ENCODE measurements at places on chromosomes 7 and 10. TPM values are rescaled to one million over a fixed set of nuclear protein-coding genes. Genes with fewer than 3 reads are reported as not detected.

DNA sequence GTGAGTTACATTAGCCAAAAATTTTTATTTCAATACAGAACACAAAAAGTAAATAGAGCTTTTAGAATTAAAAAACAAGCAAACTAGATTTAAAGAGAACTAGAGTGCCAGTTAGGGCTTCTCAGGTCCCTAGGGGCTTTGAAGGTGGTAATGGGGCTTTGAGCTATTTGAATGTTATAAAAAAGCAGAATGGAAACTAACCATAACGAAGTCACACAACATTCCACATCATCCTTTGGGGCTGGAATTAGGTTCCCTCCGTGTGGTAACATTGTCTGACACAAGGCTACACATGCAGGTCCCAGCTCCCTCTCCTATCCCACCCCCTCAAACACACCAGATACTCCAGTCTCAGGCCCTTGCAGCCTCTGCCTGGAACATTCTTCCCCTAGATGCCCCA lies 15.3 kb downstream of the JAZF1 start:
- no peak overlapping the region for H3K27ac ChIP-seq
- no peaks in the 10 kb centered on the region for H3K36me3 ChIP-seq
- no peak for DNase-seq
- peaks cover 15% of the 10 kb centered on the region for H3K4me1 ChIP-seq

- H3K4me1 ChIP-seq, result no peaks in the 10 kb centered on the region
- H3K27ac ChIP-seq, result no peak overlapping the region
- H3K36me3 ChIP-seq, result no peaks in the 10 kb centered on the region
- no peak overlapping the region for H3K4me3 ChIP-seq
- DNase-seq, result peak; percentile 76
Observed at GRCh38 chr7:112192236-112193154, 13.7 kb downstream of the DOCK4 start.

GRCh38 chr10:113506476-113506875 lies 46.4 kb upstream of the HABP2 start:
- DNase-seq, result no peak
- no peaks in the 10 kb centered on the region for H3K36me3 ChIP-seq
- H3K4me3 ChIP-seq, result no peak overlapping the region
- H3K4me1 ChIP-seq, result no peaks in the 10 kb centered on the region

DNA sequence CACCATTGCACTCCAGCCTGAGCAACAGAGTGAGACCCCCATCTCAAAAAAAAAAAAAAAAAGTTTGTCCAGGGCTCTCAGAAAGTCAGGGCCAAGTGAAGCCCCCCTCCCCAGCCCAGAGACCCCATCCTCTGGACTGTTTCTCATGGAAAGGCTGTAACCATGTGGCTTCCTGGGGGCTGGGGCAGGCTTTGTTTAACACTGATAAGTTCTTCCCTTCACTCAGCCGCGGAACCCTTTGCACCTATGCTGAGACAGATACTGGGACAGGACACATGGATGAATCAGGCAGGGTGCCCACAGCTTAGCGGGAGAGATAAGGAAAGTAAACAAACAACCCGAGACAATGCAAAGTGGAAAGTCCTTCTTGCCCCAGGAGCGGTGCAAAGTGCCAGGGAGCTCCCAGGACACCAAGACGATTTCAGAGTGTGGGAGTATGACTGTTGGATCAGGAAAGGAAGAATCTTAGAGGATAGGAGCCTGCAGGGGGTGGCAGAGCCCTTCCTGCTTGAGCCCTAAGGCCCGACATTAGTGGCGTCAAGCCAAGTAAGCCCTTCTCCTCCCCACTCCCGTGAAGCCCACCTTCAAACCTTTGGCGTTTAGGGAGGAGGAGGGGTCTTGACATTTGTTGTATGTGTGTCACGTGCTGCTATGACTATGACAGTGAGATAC lies 11.6 kb downstream of the MLXIPL start:
- H3K27me3 ChIP-seq, result peaks cover 3% of the 10 kb centered on the region
- no peak overlapping the region for H3K27ac ChIP-seq
- peak; percentile 29 for DNase-seq
- H3K4me1 ChIP-seq, result no peaks in the 10 kb centered on the region
- H3K36me3 ChIP-seq, result no peaks in the 10 kb centered on the region

- no peak overlapping the region for H3K27ac ChIP-seq
- peaks cover 2% of the 10 kb centered on the region for H3K4me1 ChIP-seq
- peak; percentile 67 for DNase-seq
- no peaks in the 10 kb centered on the region for H3K36me3 ChIP-seq
- no peaks in the 10 kb centered on the region for H3K27me3 ChIP-seq
Observed at GRCh38 chr7:117086788-117087187, 133.5 kb downstream of the ST7 start.

DNA sequence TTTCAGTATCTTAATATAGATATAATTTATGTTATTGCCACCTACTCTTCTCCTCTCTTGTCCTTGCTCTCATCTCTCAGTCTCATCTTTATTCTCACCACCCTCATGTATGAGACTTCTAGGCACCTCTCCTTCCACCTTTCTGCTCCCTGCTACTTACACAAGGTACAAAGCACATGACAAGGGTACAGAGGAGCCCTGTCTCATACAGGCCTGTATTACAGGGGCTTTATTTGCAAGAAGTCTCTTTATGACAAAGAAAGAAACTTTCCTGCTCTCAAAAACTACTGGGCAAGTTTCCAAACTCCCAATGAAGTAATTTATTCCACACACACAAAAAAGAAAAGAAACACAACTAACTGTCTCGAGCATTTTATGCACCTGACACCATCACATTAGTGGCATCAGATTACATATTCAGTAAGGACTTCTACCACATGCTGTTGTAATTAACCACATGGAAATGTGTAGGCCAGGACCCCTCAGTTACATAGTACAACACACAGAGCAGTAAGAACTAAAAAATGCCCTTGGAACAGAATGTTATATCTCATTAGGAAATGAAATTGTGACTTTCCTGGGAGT lies 253.1 kb downstream of the FZD1 start:
- no peaks in the 10 kb centered on the region for H3K27me3 ChIP-seq
- no peaks in the 10 kb centered on the region for H3K4me1 ChIP-seq
- H3K27ac ChIP-seq, result no peak overlapping the region
- DNase-seq, result peak; percentile 69
- no peak overlapping the region for H3K4me3 ChIP-seq
- H3K36me3 ChIP-seq, result no peaks in the 10 kb centered on the region

Gene TASOR2
- total RNA-seq, result 85.3 TPM

Gene GSDME
- 57.1 TPM for total RNA-seq

Gene RBP4
- total RNA-seq, result not detected

DNA sequence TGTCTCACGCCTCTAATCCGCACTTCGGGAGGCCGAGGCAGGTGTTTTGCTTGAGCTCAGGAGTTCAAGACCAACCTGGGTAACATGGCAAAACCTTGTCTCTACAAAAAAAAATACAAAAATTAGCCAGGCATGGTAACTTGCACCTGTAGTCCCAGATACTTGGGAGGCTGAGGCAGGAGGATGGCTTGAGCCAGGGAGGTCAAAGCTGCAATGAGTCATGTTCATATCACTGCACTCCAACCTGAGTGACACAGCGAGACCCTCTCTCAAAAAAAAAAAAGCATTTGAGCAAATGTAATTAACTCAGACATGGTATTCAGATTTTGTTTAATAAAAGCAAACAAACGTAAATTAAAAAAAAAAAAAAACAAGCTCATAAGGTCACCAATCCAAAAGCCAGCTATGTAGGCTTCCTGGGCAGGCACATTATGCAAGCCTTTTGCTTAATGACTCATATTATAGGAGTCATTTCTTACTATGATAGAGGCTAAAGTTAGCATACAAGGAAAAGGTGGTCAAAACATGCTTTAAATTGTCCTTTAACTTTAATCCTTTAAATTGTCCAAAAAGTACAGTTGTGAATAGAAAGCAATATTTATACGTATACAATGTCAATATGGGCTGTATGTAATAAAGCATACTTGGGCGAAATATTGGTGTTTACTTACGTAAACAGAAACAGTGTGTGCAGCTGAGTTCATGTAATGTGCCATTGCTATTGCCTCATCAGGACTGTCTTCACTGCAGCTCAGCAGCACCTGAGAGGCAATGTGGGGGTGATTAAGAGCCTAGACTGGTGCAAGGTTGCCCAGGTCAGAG lies 13.0 kb downstream of the AKR1D1 start:
- no peaks in the 10 kb centered on the region for H3K36me3 ChIP-seq
- H3K4me3 ChIP-seq, result no peak overlapping the region
- H3K27me3 ChIP-seq, result no peaks in the 10 kb centered on the region
- H3K4me1 ChIP-seq, result no peaks in the 10 kb centered on the region
- DNase-seq, result peak; percentile 11
- no peak overlapping the region for H3K27ac ChIP-seq

Gene FXYD4
- total RNA-seq, result not detected

DNA sequence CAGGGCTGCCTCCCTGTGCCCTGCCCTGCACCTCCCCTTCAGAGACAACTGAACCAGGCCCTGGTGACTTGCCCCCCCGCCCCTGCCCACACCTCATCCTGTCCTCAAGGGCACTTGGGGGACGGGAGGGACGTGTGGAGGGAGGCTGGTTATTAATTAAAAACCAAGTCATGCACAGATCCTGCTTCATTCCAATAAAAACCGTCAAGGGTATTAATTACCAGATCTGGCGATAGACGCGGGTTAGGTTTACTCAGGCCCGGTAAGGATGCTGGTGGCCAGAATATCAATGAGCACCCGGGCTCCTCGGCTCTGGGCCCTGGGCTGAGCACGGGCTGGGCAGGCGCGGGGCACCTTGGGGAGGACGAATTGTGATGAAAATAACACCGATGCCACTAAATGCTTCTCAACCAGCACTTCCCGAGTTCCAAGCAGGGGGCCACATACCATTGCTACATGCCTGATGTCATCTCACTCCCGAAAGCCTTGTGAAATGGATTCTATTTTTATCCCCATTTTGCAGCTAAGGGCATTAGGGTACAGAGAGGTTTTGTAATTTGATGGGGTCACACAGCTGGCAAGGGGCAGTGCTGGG lies 24.5 kb upstream of the GTF2IRD1 start:
- no peak overlapping the region for H3K4me3 ChIP-seq
- no peaks in the 10 kb centered on the region for H3K27me3 ChIP-seq
- no peaks in the 10 kb centered on the region for H3K36me3 ChIP-seq
- peak; percentile 78 for DNase-seq
- H3K4me1 ChIP-seq, result peaks cover 4% of the 10 kb centered on the region

DNA sequence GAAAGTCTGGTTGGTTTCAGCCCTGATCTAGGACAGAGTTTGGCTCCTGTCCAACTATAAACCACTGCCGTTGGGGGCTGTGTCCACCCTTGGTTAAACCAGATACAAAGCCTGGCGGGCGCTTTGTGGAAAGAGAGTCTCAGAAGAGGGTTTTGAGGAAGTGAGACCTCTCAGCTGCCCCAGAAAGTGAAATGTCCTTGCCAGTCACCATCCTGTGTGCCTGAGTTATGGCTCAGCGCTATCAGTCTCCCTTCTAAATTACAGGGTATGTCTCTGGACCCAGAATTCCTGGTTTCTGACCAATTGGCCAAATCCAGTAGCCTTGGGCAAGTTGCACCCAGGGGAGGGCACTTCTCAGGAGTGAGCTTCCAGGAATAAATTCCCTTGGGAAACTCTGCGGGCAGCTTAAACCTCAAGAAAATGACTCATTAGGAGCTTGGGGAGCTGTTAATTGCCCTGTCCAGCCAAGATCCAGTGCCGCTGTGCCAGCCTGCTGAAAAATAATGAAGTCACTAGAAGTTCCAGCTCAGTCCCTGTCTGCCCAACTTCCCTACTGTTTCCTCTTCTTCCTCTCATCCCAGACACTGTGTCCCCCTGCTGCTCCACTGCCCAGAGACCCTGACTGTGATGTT lies 66.7 kb upstream of the PDZD8 start:
- H3K4me3 ChIP-seq, result no peak overlapping the region
- DNase-seq, result peak; percentile 92
- no peaks in the 10 kb centered on the region for H3K36me3 ChIP-seq
- no peaks in the 10 kb centered on the region for H3K4me1 ChIP-seq

- H3K27me3 ChIP-seq, result peaks cover 12% of the 10 kb centered on the region
- H3K36me3 ChIP-seq, result no peaks in the 10 kb centered on the region
- peaks cover 2% of the 10 kb centered on the region for H3K4me1 ChIP-seq
- DNase-seq, result no peak
Observed at GRCh38 chr10:132493756-132494290, 43.8 kb upstream of the INPP5A start.

Gene OR6V1
- not detected for total RNA-seq

DNA sequence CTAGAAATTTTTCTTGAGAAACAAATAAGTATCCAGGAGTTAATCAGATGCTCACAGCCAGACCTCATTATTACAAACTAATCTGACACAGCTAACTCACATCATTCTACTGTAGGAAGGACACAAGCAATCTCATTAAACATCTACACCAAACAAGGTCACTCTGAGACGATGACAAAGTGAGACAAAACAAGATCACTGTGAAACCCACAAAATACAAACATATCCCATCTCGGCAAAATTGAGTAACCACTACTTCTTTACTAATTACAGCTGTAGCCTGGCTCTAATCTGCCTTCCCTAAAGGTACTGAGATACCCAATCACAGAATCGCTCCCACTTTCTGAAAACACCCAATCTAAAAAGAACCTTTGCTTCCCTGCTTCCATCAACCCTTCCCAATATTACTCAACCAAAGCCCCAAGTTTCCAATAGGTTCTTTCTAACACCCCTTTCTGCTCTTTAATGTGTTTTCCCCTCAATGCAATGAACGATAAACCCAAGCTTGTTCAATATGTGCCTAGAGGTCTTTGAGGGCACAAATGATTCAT lies 26.9 kb downstream of the CCDC6 start:
- DNase-seq, result no peak
- no peaks in the 10 kb centered on the region for H3K4me1 ChIP-seq
- no peaks in the 10 kb centered on the region for H3K36me3 ChIP-seq
- H3K27me3 ChIP-seq, result no peaks in the 10 kb centered on the region

- no peak overlapping the region for H3K4me3 ChIP-seq
- DNase-seq, result no peak
Observed at GRCh38 chr7:103821092-103821491, 168.4 kb downstream of the RELN start.

GRCh38 chr10:44416021-44416771 lies 31.3 kb upstream of the CXCL12 start:
- DNase-seq, result peak; percentile 49
- H3K27me3 ChIP-seq, result peaks cover 10% of the 10 kb centered on the region
- H3K4me1 ChIP-seq, result no peaks in the 10 kb centered on the region
- no peak overlapping the region for H3K4me3 ChIP-seq
- no peaks in the 10 kb centered on the region for H3K36me3 ChIP-seq

Gene ANKRD7
- 2.8 TPM for total RNA-seq

GRCh38 chr7:65927489-65928448 lies 54.2 kb downstream of the GUSB start:
- no peak overlapping the region for H3K27ac ChIP-seq
- H3K27me3 ChIP-seq, result no peaks in the 10 kb centered on the region
- H3K4me3 ChIP-seq, result no peak overlapping the region
- H3K4me1 ChIP-seq, result no peaks in the 10 kb centered on the region
- no peak for DNase-seq

Gene ZNF365
- 5.8 TPM for total RNA-seq

GRCh38 chr10:112728997-112729396 lies 221.1 kb upstream of the TCF7L2 start:
- no peaks in the 10 kb centered on the region for H3K36me3 ChIP-seq
- H3K27me3 ChIP-seq, result no peaks in the 10 kb centered on the region
- H3K4me1 ChIP-seq, result no peaks in the 10 kb centered on the region

Gene PPP1R3A
- total RNA-seq, result not detected

- no peaks in the 10 kb centered on the region for H3K36me3 ChIP-seq
- H3K4me3 ChIP-seq, result no peak overlapping the region
- H3K27ac ChIP-seq, result no peak overlapping the region
- peak; percentile 29 for DNase-seq
- H3K4me1 ChIP-seq, result no peaks in the 10 kb centered on the region
Observed at GRCh38 chr10:43292755-43293676, 26.2 kb upstream of the RASGEF1A start.

- peak; percentile 71 for DNase-seq
- peaks cover 25% of the 10 kb centered on the region for H3K4me1 ChIP-seq
- peak overlapping the region; percentile 55 for H3K27ac ChIP-seq
- H3K27me3 ChIP-seq, result no peaks in the 10 kb centered on the region
- H3K4me3 ChIP-seq, result no peak overlapping the region
- H3K36me3 ChIP-seq, result peaks cover 1% of the 10 kb centered on the region
Observed at GRCh38 chr7:80882213-80882801, 36.5 kb downstream of the SEMA3C start.

Gene NUDT13
- total RNA-seq, result 2.1 TPM

Gene ADGRA1
- total RNA-seq, result not detected

All from fibroblast of lung (primary cell).